ENCODE measurements at places on chromosomes 6 and 20.

- no peak for DNase-seq
These were observed 226.6 kb upstream of the SASH1 start for GRCh38 chr6:148116001-148116400.

DNA sequence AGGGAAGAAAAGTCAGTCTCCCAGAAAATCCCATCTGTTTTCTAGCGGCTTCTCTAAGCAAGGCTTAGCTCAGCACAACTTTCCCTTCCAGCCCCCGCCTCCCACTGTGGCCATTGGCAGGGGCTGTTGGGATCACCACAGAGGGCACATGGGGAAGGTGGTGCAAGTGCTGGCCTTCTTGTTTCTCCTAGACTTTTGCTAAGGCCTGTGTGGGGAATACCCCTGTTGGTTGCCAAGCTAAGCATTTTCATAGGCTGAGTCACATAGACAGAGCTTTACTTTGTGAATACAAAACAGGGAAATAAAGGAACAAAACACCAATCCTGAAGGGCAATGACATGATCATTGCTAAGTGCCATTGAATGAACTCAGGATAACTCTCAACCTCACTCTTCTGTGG is 32.4 kb upstream of the TIAM2 start:
- no peak for DNase-seq

DNA sequence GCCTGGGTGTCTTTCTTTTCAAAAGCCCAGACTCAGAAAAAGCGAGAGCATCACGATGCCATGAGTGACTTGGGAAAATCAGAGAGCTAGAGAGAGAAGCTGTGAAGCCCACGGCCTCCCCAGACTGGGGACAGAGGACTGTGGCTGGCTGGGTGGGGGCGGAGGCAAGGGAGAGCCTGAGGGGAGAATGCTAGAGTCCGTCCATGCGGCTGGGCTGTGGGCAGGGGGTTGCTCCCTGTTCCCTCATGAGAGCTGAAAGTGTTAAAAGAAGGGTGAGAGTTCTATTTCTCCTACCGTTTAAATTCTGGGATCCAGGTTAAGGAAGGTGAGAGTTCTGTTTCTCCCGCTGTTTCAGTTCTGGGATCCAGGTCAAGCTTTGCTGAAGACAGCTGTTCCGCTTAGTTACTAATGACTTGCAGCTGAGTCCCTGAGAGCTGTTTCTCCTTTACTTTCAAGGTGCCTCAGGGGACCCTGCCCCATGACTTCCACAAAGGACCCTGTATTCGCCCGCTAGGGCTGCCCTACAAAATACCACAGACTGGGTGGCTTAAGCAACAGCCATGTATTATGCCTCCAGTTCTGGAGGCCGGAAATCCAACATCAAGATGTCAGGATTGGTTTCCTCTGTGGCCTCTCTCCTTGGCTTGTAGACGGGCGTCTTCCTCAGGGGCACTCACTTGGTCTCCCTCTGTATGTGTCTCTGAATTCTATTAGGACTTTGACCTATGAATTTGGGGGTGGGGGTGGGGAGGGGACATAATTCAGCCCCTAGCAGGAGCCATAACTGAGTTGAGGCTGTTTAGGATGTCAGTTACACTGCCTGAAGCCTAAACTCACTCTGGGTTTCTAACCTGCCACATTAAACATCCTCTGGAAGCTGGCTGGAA is 127.0 kb downstream of the PXDC1 start:
- no peak for DNase-seq

GRCh38 chr20:24723186-24723585 is 225.9 kb upstream of the CST7 start:
- no peak for DNase-seq

DNA sequence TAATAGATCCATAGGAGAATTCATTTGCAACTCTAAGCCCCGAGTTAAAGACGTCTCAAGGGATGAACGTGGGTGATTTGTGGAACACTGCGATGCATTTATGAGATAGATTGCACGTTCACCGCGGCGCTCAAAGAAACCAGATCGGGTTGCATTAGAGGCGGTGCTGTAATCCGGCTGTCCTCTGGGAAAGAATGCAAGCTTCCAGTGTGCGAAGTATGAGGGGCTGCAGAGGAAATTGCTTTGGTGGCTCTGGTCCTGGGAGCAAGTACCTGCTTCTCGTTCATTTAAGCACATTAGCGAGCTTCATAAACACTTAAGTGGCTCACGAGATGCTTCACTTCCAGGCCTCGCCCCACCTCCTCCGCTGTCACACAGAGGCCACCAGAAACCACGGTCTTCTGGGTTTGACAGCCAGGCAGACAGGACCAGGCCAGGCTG is 182.3 kb downstream of the CDH4 start:
- DNase-seq, result no peak

GRCh38 chr20:22008456-22008855 is 303.0 kb downstream of the PAX1 start:
- DNase-seq, result no peak

DNA sequence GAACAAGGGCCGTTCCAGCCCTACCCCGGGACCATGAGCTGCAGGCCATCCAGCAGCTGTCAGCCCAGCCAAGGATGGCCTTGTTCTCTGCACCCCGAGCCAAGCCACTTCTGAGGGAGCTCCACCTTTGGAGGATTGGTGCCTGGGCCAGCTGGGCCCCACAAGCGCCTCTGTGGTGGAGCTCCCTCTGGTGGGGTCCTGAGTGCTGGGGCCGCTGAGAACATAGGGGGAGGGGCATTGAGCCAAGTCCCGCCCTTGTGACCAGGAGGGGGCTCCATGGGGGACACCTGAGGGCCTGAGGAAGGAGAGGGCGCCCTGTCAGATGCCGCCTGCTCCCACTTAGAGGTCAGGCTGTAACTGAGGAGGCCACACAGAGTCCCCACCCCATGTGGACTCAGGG is 43.2 kb downstream of the YTHDF1 start:
- DNase-seq, result no peak

DNA sequence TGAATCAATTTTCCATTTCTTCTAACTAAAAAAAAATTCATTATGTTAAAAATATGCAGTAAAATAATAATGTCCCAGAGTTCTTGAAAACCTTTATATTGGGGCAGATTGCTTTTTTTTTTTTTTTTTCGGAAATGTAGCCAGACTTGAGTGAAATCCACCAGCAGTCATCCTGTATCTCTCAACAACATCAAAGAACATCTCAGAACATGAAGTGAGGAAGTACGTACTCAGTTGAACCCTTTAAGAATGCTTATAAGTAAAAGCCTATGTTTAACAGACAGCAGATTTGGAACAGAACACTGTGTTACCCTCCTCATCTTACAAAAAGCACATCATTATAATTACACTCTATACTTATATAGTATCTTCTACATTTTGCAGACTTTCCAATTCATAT is 51.0 kb upstream of the SUPT3H start:
- DNase-seq, result no peak

DNA sequence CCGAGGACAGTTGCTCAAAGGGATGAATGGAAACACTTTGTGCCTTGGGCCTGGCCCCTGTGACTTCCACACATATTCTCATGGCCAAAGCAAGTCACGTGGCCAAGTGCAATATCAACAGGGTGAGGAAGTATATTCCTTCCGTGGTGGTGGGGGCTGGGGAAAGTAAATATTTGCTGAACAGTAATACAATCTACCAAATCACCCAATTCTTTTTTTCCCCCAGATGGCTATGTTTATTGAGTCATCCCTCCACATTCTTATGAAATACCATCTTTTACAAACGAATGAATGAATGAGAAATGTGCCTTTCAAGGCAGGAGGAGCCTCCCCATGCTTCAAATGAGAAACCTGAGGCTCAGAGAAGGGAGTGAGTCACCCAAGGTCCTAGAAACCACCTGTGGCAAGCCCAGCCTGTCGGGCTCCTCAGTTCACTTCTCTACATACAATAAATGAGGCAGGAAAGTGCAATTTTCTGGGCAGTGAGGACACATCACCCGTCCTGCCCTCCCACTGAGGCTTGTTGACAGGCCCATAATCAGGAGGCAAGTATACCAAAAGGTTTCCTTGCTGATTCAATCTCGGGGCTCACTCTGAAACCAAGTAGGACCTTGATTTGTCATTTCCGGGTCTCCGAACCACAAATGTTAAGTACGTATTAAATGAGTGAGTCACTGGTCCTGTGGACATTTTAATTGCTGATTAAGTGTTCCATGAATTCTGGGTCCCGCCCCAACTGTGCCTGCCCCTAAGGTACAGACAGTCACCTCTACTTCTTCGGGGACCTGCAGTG is 25.3 kb upstream of the TOP1 start:
- DNase-seq, result peak; percentile 76

DNA sequence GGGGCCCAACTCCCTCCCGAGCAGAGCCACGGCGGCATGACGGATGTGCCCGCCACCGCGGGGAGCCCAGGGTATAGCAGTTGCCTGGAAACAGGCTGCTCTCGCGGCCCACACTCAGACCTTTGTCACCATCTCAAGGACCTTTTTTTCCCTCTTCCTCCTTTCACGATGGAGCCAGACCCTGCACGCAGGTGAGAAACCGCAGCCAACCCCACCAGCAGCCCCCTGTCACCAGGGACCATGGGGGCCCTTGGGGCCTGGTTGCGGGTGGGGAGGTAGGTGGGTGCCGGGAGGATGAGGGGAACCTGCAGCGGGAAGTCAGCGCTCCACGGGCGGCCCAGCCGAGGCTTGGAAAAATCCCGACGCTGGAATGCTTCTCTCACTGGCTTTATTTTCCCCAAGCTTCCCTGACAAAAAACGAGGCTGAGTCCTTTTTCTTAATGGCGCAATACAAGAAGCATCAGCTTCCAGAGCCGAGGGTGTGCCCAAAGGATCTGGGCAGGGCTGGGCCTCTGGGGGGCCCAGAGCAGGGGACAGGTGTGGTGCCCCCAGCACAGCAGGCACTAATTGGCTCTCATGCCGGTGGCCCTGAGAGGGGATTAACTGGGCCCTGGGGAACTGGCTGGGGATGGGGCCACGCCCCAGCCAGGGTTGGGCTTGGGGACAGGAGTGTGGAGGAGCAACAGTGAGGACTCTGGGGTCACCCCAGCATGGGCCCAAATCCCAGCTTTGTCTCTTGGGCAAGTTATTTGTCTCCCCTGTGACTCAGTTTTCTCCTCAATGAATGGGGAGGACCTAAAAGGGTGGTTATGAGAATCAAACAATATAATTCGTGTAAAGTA is 23.9 kb downstream of the NOL4L start:
- DNase-seq, result no peak

- no peak for DNase-seq
These were observed 24.2 kb downstream of the AKAP12 start for GRCh38 chr6:151263967-151264366.
